Renal cortical epithelial cell (primary cell): ENCODE measurements at places on chromosomes 3 and 15. TPM values are rescaled to one million over a fixed set of nuclear protein-coding genes. Genes with fewer than 3 reads are reported as not detected.
A peak's percentile ranks its signal among the peaks of the same experiment; 100 is the strongest.

Gene PARP6
- 13.9 and 22.3 TPM in 2 replicates for total RNA-seq

DNA sequence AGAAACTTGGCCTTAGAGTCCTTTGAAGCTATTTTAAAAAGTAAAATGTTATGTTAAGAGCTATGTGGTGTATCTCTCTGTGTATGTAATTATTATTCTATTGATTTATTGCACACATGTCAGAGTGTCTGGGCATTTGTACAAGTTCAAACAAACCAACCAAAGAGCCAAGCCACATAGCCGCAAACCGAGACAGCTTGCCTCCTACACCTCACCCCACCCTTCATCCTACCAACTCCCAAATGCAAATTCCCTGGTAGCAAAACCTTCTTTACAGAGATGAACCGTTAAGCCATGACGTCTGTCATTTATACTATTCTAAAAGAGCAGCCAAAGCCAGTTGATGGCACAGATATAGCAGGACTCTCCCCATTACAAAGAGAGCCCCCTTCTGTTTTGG lies 332.3 kb downstream of the ERC2 start:
- DNase-seq = no peak

Gene ALS2CL
- 19.0 and 24.8 TPM in 2 replicates for total RNA-seq

Gene NME9
- total RNA-seq = 1.0 TPM in 1 of 2 replicates, not detected in the other

- peak; percentile 59 for DNase-seq
Observed at GRCh38 chr15:58240191-58240932, 102.2 kb downstream of the AQP9 start.

Gene GOLGA8N
- total RNA-seq = 0.35 and 2.7 TPM in 2 replicates

GRCh38 chr3:8529181-8529637 lies 27.6 kb downstream of the LMCD1 start:
- DNase-seq = peak; percentile 84

GRCh38 chr15:34358367-34358766 lies 8.6 kb downstream of the LPCAT4 start:
- DNase-seq = no peak

- DNase-seq = no peak
Observed at GRCh38 chr3:15154326-15154725, 51.7 kb upstream of the CAPN7 start.

- peak; percentile 36 for DNase-seq
Observed at GRCh38 chr3:169980055-169980454, 13.4 kb downstream of the SEC62 start.

- DNase-seq = no peak
Observed at GRCh38 chr3:115494826-115495225, 128.5 kb upstream of the GAP43 start.

DNA sequence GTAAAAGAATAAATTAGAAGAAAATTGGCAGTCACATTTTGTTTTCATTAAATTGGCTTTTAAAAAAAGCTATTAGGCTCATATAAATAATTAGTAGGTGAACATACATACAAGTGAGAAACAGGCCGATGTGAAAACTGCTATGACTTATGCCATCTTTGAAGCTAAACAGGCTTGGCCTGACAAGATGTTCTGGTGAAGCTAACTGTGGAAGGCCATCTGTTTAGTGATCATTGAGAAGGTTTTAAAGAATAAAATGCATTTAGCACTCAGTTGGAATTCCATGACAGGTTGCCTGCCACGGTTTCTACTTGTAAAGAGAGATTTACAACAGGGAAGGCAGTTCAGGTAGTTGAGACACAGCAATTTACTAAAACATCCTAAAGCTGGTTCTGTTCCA lies 264.0 kb upstream of the AGTR1 start:
- no peak for DNase-seq

GRCh38 chr3:135766115-135766514 lies 199.4 kb upstream of the PPP2R3A start:
- DNase-seq = no peak

Gene LRRIQ4
- 0.17 TPM in 1 of 2 replicates, not detected in the other for total RNA-seq

- DNase-seq = no peak
Observed at GRCh38 chr3:3860235-3860634, 61.0 kb downstream of the LRRN1 start.

DNA sequence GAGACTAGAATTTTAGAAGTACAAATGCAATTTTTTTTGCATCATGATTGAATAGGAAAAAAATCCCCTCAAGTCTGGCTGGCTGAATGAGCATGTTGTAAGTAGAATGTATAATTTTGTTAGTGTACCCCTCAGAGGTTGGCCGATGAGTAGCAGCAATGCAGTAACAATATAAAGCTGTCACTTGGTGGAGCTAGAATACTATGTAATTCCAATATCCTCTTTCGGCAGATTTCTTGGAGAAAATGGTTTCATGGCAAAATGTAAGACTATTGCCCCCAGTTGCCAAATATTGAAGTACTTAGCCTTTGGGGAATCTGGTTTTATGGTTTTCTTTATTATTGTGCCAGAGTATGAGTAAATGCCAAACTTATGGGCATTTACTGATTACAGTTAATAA lies 39.8 kb upstream of the SGO1 start:
- peak; percentile 54 for DNase-seq

DNA sequence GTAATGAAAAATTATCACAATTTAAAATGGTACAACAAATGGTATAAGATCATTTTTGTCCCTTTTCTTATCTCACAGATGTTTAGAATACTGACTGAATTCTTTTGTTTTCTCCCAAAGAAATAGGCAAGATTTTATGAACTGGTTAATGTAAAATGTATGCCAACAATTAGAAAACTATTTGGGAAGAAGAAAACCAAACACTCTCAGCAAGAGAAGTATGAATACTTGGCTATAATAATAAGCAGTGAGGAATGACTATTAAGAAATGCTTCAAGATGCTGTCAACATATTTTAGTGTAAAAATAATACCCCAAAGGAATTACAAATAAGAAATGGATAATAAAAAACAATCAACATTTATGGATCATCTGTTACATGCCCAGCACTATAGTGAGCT lies 18.5 kb downstream of the SHQ1 start:
- no peak for DNase-seq

- no peak for DNase-seq
Observed at GRCh38 chr15:68362537-68363126, 69.3 kb downstream of the ITGA11 start.

- no peak for DNase-seq
Observed at GRCh38 chr3:101677436-101678286, 729 bp upstream of the ZBTB11 start.

DNA sequence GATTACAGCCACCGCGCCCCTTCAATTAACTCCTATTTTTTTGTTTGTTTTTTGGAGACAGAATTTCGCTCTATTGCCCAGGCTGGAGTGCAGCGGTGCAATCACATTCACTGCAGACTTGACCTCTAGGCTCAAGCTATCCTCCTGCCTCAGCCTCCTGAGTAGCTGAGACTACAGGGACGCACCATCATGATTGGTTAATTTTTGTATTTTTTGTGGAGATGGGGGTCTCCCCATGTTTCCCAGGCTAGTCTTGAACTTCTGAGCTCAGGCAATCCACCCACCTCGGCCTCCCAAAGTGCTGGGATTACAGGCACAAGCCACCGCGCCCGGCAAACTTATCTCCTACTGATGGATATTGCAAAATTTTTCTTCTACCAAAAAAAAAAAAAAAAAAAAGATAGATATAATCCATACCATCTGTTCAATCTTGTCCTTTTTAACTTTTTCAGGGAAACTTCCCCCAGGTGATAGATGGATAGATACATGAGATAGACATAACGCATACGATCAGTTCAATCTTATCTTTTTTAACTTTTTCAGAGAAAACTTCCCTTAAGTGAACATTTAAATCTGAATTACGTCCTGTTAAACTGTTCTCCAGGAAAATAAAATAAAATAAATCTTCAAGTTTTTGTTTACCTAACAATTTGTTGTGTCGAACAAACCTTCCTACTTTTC lies 693 bp upstream of the RPSA start:
- DNase-seq = no peak

- DNase-seq = no peak
Observed at GRCh38 chr3:78517965-78518364, 1249.8 kb downstream of the ROBO1 start.

Gene NUP210
- total RNA-seq = 3.6 and 20.8 TPM in 2 replicates

Gene ELL3
- total RNA-seq = 5.9 and 11.6 TPM in 2 replicates

- no peak for DNase-seq
Observed at GRCh38 chr3:135364676-135365075, 569.6 kb downstream of the EPHB1 start.

- no peak for DNase-seq
Observed at GRCh38 chr3:139751789-139752188, 74.0 kb upstream of the NMNAT3 start.

- no peak for DNase-seq
Observed at GRCh38 chr3:30256474-30256873, 349.9 kb upstream of the TGFBR2 start.

Gene PLS1
- 57.0 and 83.5 TPM in 2 replicates for total RNA-seq

Gene CD200
- 1.9 and 2.3 TPM in 2 replicates for total RNA-seq

Gene MKRN2OS
- total RNA-seq = 1.8 and 2.8 TPM in 2 replicates

GRCh38 chr15:92151741-92152140 lies 241.9 kb upstream of the ST8SIA2 start:
- DNase-seq = no peak

Gene FMN1
- 4.0 and 7.8 TPM in 2 replicates for total RNA-seq
